Neuronal stem cell (in vitro differentiated cells): ENCODE measurements at places on chromosomes 13 and 19.

GRCh38 chr13:48500652-48501197 is 32.2 kb downstream of the RCBTB2 start:
- DNase-seq = no peak

GRCh38 chr13:59483501-59484145 is 680.1 kb downstream of the DIAPH3 start:
- no peak for DNase-seq

DNA sequence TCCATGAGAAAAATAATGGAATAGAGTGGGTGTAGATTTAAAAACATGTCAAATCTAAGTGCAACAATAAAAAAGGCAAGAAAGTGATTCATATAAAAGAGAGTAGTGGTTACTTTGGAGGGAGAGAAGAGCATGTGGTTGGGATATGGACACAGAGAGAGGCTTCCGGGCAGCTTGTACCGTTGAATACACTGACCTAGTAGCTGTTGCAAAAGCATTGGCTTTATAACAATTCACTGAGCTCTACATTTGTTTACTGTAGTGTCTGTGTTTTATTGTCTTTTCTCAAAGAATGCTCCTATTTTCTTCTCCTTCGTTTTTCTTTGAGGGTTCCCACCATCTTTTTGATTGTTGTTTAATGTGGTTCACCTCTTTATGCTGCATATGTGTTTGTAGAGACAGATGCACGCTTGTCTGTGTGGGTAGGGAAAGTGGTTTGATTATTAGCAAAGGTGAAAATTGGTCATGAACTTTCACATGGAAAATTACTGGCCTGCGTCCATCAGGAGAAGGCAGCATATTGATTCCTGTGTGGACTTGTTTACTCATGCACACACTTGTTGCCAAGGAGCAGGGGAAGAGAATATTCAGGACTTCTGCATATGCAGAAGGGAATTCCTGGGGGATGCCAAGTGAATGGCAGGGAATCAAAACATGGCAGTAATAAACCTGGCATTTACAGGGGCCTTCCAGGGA is 29.9 kb upstream of the IRS2 start:
- no peak for DNase-seq

DNA sequence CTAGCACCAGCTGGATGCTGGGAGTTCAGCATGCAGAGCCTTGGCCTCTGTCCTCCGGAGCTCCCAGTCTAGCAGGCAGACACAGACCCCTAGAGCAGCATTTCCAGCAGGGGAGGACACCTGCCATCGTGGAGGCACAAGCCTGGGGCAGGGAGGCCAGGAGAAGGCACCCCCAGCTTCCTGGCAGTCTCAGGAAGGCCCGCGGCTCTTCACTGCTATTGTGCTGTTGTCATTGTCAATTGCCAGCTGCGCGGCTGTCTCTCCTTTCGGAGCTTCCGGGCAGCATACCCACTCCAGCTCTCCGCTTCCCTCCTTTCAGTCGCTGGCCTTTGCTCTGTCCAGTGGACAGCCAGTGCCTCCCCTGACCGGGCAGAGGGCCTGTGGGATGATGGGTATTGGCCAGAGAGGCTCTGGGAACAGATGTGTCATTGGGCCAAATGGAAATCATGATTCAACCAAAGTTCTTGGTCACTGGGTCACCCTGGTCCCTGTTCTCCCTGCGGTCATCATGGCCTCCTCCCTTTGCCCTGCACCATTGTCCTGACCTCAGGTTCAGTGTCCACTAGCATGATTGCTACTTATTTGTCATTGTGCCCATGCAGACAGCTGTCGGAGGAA is 93.0 kb downstream of the SLC7A1 start:
- DNase-seq = no peak

- no peak for DNase-seq
Observed at GRCh38 chr13:95499811-95500712, 52.5 kb upstream of the CLDN10 start.

- DNase-seq = no peak
Observed at GRCh38 chr13:77579959-77580358, 44.5 kb downstream of the SCEL start.

DNA sequence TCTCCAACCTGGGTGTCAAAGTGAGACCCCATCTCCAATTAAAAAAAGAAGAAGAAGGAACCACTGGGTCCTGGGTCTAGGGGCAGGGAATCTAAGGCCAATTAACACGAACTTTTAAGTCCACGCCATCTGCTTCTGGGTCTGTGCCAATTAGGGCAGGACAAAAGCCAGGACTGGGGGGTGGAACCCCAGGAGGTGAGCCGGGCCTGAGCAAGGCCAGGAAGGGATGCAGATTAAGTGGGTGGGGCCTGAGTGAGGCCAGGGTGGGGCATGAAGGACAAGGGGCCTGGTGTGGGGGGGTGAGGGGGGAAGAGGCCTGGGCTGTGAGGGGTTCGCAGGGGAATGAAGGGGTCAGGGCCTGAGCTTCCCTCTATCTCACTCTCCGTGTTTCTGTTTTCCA is 26.3 kb upstream of the ZNF83 start:
- peak; percentile 20 for DNase-seq

GRCh38 chr19:50416034-50416977 is 2.4 kb upstream of the SPIB start:
- no peak for DNase-seq

GRCh38 chr13:28440774-28441504 is 54.0 kb downstream of the FLT1 start:
- DNase-seq = no peak

DNA sequence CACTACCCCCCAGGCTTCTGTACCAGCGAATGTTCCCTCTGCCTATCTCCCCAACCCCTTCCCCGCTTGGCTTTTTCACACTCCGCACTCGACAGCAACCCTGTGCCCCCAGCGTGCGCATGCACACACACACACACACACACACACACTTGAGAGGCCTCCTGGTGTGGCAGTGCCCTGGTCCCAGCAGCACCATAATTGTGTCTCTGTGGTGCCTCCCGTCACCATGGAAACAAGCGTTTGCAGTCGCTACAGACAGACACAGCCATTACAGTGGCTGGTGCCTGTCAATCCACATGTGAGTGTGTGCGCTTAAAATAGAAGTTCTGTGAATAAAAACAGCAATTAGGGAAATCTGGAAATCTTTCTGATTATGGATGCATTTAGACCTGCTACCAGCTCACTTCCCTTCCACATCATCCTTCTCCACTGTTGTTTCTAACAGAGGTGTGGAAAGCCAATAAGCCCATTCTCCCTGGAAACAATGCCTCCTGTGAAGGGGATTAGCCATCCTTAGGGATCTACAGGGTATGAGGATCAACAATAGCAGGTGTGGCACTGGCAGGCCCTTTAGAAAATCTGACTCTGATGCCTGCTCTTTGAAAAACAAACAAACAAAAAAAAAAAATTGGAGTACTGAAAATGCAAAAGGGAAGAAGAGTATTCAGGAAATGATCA is 146.3 kb downstream of the DCLK1 start:
- peak; percentile 15 for DNase-seq

DNA sequence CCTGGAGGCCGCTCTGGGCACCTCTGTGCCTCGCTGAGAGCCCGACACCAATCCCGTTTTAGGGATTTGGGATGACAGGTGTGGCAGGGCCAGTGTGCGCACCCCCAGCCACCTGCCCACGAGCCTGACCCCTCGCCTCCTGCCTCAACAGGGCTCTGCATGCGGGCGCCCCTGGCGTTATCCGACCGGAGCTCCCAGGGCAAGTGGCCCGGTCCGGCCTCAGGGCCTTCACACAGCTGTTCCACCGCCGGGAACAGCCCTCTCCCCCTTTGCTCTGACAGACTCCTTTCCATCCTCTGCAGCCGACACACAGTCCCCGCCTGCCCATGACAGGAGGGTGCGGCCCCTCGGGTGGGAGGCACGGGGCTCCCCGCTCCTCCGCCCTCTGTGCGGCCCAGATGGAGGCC is 7.1 kb upstream of the WDR18 start:
- no peak for DNase-seq

DNA sequence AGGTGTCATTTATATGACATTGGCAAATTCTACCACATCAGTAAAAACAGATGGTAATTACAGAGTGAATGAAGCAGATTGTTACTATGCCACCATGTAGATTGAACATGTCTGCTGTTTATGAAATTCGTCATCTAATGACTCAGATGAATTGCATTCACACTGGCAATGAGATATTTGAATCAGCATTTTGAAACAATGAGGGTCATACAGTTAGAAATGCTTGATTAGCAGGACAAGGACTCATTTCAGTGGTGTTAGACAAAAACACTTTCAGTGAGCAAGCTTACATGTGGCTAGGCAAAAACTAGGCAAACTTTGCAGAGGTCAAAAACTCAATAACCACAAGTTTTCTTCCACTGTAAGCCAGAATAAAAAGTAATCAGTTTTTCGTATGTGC is 1165.0 kb downstream of the SLITRK1 start:
- no peak for DNase-seq

DNA sequence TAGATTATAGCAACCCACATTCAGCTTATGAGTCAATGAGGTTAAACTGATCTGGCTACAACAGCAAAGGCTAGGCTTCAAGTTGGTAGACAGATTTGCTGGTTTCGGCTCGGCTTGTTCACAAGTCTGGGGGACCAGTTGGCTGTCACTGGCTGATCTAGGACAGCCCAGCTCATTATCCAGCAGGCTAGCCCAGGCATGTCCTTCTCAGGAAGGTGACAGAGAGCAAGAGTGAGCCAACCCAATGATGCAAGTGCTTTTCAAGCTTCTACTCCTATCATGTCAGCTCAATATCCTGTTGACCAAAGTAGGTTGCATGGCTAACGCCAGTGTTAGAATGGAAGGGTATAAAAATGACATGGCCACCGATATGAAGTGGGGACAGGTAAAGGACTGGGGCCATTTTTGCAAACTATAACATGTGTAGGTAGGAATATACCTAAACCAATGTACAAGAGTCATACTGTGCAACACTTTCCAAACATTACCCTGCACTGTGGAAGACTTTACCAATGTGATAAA is 220.9 kb upstream of the SOX21 start:
- DNase-seq = no peak

DNA sequence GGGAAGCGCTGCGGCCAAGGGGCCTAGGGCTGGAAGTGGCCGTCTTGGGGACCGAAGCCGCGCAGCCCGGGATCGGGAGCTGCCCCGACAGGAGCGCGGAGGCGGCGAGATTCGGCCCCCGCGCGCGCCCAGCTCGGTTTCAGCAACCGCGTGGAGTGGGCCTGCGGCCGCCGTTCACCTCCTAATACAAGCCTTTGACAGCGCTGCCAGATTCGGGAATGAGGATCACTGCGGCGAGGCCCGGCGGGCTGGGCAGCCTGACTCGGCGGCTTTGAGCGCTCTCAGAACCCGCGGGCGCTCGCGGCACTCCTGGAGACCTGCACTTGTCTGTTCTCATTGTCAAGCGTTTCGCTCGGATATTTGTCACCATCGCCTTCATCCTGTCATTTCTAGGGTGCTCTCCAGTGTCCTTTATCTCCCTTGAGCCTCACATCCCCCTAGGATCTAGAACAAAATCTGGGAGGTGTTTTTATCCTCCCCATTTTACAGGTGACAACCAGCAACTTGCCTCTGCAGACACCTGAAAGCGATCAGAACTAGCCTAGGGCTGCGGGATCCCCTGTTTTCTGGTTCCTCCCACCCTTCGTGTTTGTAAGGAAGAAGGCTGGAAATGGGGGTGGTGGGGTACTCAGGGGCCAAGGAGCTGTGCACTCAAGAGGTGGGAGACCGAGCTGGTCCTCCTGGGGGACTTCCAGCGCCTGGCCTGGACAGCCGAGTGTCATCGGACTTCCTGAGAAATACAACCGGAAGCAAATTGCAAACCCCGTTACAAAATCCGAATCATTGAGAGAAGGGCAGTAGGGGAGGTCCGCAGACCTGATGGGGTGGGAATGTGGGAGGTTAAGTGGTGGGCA is 1.5 kb upstream of the CDX2 start:
- DNase-seq = no peak

GRCh38 chr19:47353307-47353712 is 4.2 kb downstream of the DHX34 start:
- no peak for DNase-seq

GRCh38 chr13:52002361-52002760 is 8.9 kb downstream of the ATP7B start:
- no peak for DNase-seq

DNA sequence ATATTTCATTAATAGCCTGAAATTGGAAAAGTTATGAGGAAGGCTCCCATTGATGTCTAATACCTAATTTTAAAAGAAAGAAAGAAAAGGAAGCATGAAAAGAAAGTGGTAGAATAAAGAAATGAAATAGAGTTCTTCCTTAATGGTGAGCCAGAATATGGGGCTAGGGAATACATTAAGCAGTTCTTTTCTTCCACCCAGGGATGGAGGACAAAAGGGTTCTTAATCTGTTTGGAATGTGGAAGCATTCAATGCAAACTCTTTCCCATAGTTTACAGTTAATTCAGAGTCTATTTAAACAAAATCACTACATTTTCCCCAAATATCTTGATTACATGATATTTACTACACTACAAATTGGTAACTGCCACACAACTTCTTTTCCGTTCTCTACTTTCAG is 18.4 kb upstream of the ZMYM2 start:
- DNase-seq = no peak

DNA sequence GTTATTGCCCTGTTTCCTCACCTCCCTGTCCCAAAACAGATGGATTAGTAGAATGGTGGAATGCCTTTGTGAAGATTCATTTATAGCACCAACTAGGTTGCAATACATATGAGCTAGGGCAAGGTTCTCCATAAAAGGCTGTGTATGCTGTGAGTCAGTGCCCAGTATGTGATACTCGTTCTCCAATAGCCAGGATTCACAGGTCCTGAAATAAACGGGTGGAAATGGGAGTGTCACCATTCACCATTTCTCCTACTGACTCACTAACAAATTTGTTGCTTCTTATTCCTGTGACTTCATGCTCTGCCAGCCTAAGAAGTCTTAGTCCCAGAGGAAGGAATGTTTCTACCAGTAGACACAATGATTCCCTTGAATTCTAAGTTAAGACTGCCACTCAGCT is 1745.4 kb downstream of the SLITRK1 start:
- DNase-seq = no peak

DNA sequence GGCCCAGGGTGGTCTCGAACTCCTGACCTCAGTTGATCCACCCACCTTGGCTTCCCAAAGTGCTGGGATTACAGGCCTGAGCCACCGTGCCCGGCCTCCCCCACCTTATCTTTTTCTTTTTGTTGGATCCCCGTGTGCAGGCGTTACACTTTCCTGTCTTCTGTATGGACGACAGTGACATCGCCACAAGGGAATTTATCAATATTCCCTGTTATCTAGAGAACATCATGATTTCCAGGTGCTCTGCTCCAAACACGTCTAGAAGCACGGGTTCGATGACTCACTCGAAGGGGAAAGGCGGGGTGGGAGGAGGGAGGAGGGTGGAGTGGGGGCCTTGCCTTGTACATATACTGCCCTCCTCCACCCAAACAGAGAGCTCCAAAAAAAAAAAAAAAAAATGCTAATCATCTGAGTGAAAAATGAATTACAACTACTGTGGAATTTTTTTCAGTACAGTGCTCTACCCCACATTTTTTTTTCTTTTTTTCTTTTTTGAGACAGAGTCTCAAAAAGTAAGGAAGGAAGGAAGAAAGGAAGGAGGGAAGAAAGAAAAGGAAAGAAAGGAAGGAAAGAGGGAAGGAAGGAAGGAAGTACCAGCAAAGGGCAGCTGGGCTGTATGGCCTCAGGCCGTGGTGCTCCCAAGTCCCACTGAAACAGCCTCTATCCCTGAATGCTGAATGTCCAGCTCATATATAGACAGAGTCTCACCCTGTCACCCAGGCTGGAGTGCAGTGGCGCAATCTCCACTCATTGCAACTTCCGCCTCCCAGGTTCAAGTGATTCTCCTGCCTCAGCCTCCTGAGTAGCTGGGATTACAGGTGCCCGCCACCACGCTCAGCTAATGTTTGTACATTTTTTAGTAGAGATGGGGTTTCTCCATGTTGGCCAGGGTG is 36.8 kb downstream of the INSR start:
- no peak for DNase-seq
